IMR-90 (cell line): ENCODE measurements at places on chromosomes 16 and 17.

- DNase-seq: peak; percentile 35
Observed at GRCh38 chr17:29569245-29569950, 897 bp downstream of the TP53I13 start.

- peak; percentile 14 for DNase-seq
Observed at GRCh38 chr16:72468582-72468981, 296.6 kb upstream of the PMFBP1 start.

DNA sequence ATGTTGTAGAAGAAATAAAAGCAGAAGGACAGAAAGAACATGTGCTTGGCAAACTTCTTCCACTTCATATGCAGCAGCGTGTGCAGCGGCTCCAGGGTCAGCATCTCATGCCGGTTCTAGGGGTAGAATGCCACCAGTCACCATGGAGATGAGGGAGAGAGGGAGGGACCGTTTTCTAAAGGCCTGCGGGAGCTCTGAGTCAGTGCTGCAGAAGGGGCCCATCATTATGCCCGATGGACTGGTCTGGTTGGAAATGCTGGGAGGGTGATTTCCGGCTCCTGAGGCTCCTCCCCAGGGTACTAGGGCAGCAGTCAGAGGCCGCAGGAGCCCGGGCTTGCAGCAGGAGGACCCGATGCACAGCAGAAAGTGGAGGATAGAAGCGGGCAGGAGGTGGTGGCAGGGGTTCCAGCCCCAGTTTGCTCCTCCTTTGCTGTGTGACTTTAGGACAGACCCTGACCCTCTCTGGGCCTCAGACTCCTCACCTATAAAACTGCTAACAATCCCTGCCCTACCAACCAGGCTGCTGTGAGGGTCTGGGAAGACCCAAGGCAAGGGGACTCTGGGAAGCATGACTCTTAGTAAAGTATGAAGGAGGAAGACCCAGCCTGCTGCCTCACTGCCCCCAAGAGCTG lies 28.6 kb downstream of the TRPV3 start:
- no peak for DNase-seq

- no peak for DNase-seq
Observed at GRCh38 chr17:29195465-29196081, 15.4 kb upstream of the MYO18A start.

DNA sequence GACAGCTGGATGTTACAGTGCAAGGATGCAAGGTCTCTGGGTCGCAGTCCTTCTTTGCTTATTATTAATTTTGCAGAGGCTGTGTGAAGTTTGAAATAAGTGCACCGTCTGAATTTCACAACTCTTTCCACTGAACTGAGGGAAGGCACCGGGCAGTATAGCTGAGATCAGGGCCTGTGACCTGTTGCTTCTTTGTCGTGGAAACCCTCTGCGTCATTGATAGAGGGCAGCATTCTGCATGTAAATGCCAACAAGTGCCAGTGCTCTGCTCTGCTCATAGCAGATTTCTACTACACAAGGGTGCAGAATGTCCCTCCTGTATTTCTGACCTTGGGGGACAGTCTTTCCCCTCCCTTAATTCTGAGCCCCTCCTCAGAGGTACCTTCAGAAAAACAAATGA lies 26.0 kb downstream of the CD300LF start:
- DNase-seq: no peak

- peak; percentile 65 for DNase-seq
Observed at GRCh38 chr16:50263940-50264929, 2.1 kb upstream of the ADCY7 start.

DNA sequence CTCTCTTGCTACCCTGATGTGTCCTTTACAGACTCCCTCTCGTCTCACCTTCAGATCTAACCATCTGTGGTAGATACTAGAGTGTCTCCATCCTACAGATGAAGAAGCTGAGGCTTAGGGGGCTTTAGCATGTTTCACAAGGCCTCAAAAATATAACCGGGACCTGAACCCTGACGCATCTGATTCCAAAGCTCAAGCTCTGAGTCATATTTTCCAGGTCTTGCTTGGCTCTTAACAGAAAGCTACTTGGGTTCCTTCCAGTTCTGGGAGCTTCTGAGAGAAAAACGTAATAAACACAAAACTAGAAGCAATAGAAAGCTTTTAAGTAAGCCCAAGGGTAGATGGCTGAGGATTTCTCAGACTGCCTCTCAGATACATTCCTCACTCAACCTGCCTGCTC lies 224.3 kb upstream of the EEF2KMT start:
- no peak for DNase-seq
